ENCODE measurements at places on chromosomes 2 and 18. TPM values are rescaled to one million over a fixed set of nuclear protein-coding genes. Genes with fewer than 3 reads are reported as not detected.

Gene ANKRD30BL
- total RNA-seq = not detected

Gene ARHGAP15
- not detected for total RNA-seq

Gene GALR1
- 0.07 TPM for total RNA-seq

Gene STARD6
- total RNA-seq = not detected

Gene TRAPPC12
- total RNA-seq = 79.3 TPM

Gene SCG2
- total RNA-seq = 4.4 TPM

Gene SULT1C4
- total RNA-seq = 0.96 TPM

Gene PAX8
- total RNA-seq = not detected

Gene ABCG5
- not detected for total RNA-seq

Gene ANKRD62
- total RNA-seq = not detected

Gene CD8B2
- total RNA-seq = not detected

- no peak for DNase-seq
Measured at GRCh38 chr2:105515581-105516415, 116.9 kb upstream of the FHL2 start.

DNA sequence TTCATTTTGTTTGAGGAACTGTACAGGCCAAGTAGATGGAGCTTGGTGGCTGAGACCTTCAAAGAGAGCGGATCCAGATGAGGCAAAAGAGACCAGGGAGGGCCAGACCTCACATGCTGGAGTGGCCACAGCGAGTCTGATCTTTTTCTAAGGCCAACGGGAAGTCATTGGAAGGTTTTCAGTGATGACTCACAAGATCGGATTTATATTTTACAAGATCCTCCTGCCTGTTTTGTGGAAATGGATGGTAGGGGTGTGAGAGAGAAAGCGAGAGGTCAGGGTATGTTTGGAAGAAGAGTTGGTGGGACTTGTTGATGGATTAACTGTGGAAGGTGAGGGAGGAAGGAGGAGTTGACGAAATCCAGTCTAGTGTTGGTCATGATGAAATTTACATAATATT lies 44.6 kb upstream of the TUBA3D start:
- no peak for DNase-seq

DNA sequence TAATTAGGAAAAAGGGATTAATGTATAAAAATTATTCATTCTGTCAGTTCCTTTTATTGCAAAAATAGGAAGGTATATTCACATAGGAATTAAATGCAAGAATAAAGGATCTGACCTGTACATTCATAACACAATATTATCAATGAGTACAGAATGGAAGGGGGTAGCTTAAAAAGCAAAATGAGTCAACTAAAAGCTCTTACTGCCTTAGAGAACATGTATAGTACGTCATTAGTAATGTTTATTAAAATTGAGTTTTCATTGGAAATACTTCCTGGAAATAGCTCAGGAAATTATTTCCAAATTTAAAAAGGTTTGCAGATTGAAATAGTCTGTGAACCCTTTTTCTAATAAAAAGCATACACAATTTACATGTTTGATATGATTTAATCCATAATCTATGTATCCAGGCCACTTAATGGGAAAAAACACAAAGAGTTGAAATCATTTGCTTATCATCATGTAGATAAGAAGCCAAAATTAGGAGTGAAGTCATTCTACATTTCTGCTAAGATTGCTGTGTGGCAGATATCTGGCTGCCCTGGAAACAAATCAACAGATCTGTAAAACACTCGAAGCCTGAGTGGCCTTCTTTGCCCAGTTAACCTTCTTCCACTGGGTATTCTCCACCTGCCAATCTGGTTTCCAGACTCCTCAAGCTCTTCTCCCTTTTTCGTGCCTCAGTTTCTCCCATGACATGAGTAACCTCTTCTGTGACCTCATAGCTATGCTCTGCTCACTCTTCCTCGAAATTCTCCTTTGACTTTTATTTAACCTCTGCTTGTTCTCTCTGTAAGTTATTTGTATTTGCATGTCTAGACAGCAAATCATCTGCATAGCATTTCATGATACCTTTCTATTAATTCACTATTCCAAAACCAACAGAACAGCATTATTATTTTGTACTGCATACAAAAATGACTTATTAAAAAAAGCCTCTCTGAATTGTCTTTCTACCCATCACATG lies 181.2 kb upstream of the REV1 start:
- DNase-seq = no peak

- DNase-seq = no peak
Measured at GRCh38 chr2:232237464-232237863, 141.1 kb upstream of the ALPP start.

GRCh38 chr18:14922031-14922430 lies 174.1 kb downstream of the ANKRD30B start:
- no peak for DNase-seq

- DNase-seq = no peak
Measured at GRCh38 chr2:24123922-24124580, 782 bp downstream of the FAM228B start.

DNA sequence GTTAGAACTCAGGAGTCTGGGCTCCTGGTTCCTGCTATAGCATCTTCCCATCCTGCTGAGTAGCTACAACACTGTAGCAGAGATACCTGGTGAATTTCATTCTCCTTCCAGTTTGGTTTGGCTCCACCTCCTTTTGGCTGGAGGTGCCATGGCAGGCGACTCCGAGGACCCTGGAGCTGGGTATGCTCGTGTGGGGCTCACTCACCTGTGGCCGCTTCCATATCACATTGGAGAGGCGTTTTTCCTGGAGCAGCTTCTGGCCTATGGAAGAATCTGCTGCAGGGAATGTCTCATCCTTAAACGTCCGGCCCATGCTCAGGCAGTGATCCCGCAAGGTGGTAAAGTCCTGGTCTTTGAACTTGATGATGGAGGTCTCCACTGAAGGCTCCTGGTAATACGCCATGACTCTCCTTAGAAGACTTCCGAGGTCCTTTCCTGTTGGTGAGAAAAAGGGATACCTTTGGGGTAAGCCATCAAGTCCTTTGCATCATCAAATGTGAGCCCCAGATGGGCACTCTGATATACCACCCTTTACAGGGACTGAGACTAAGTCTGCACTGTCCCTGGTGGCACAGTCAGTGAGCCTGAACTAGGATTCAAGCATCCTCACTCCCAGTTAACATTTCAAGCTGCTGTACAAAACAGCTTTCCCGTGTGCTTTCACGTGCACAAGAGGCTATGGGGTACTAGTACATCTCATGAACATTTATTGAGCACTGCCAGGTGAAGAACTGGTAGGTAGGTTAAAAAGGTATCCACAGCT lies 20.1 kb downstream of the CAPN13 start:
- no peak for DNase-seq

DNA sequence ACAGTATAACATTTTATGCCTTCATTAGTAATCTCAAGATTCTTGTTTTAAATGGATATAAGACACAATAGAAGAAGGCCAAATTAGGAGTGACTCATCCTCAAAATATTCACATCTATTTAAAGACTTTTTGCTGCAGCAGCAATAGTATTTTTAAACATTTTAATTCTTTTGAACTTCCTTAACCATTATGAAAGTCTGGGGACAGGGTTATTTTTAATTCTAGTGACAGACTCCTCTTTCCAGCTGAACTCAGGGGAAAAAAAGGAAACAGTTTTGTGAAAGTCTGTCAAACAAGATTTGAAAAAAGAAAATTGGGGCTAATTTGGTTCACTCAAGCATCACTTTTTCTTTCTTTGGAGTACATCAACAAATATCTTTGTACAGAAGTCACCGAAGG lies 541.8 kb downstream of the NUP35 start:
- no peak for DNase-seq

- DNase-seq = no peak
Measured at GRCh38 chr18:3283253-3283863, 21.4 kb downstream of the MYL12B start.

DNA sequence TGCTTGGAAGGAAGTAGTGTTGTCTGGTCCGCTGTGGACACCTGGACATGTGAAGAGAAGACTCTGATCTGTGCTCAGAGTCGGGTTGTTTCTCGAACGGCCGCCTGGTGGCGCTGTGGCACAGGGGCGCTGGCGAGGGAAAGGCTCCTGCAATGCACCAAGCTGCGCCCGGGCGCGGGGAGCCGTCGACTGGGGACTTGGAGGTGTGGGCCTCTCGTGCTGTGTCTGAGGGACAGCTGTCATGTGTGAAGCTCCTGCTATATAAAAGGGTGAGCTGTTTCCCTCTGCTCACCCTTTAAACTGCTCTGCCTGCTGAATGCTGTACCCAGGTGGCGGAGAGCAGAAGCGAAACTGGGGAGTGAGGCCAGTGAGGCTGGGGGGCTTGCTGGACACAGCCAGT lies 44.0 kb downstream of the GNAL start:
- peak; percentile 83 for DNase-seq

DNA sequence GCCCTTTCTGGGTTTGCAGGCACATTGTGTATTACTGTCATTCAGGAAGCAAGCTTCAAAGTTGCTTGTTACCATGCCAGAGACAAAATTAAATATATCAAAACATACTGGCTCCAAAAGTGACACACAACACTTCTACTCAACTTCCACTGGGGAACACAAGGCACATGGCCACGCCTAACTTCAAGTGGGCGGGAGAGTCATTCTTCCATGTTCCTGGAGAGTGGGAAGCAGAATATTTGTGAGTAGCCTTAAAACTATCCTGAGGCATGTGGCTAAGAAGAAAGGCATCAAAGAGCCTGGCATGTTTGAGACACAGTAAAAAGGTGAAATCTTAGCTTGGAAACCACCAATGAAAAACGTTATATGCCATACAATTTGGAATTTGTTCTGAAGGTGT lies 90.5 kb upstream of the TACR1 start:
- DNase-seq = no peak

DNA sequence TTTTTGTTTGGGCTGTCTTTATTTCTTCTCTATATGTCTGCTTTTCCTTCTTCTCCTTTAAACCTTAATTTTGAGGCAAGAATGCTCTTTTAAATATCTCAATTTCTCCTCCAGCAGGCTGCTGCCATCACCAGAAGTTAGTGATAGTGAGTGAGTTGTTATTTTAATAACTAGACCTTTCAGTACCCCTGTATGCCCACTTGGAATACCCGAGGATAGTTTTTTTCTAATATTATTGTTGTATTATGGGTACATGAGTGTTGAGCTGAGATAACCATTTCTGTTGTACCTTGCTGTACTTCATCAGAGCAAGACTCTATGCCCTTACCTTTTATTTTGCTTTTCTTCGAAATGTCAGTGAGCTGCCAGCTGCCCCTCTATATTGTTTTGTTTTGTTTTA lies 50.1 kb downstream of the PPM1B start:
- no peak for DNase-seq

DNA sequence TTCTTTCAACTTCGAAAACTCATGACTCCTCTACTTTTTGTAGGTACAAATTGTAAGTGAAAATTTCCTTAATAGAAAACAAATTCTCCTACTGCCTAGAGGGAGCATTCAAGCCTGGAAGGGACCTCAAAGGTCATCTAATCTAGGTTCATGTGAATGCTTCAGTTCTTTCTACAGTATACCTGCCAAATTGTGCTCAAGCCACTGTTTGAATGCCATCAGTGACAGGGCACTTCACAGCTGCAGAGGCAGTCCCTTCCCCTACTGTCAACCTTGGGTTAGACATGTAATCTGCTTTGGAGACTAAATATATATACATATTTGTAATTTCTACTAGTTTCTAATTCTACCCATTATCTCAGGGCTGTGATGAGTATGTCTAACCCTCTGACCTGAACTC lies 681.3 kb upstream of the CDH2 start:
- no peak for DNase-seq

DNA sequence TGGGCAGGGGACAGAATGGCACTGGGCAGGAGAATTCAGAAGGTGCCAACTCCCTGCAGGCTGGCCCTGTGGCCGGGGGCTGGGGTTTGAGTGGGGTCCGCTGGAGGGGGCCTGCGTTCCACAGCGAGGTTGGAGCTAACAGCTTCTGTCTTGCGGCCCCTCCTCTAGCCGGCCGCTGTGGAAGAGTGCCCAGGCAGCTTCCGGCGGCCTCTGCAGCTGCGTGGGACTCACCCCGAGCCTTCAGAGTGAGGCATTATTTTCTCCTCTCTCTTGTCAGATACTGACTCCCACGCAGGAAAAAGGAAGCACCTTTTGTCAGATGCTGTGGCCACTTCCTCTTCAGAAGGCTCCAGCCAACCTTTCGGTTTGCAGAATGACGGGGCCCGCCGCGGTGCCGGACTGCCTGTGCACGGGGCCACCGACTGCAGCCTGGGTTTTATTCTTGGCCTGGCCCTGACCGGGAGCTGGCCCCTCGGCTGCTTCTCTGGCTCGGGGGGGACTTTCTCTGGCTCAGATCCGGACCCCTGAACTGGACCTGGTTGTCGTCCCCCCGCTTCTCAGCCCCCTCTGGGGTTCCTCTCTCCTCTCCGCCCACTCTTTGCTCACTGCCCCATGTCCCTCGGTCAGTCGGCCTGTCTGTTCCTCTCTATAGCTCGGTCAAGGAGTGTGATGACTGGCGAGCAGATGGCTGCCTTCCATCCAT lies 40.1 kb downstream of the ARHGAP25 start:
- DNase-seq = no peak

DNA sequence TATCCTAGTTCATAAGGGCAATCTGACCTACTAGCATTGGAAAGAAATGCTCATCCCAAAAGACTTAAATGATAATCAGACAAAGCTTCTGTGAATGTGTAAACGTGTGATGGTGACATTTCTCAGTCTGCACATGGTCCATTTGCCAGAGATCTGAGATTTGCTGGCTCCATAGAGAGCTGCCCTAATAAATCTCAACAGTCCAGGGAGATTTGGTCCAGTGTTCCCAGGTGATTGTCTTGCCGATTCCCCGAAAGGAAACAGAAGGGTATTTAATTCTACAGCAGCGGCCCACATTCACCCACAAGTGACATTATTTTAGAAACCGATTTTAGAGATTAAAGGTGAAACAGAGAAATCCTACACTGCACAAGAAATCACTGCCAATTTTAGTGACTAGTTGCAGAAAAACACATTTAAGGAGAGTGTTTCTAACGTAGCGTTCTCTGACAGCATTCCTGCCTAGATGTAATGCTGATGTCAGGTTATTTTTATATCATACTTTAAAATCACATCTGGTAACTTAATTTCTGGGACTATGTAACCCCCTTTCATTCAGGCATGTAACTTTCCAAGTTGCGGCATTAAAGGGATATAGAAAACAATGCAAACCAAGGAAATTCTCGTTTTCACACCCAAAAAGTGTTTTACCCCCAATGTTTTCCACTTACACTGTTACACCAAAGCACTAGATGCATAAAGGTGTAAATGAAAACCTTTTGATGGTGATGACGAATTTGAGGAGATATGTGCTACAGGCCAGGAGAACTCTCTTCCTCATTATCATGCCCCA lies 231.9 kb upstream of the FN1 start:
- no peak for DNase-seq

GRCh38 chr2:8569332-8569930 lies 112.4 kb upstream of the ID2 start:
- DNase-seq = peak; percentile 15

GRCh38 chr2:17780546-17780945 lies 26.6 kb downstream of the GEN1 start:
- DNase-seq = no peak

DNA sequence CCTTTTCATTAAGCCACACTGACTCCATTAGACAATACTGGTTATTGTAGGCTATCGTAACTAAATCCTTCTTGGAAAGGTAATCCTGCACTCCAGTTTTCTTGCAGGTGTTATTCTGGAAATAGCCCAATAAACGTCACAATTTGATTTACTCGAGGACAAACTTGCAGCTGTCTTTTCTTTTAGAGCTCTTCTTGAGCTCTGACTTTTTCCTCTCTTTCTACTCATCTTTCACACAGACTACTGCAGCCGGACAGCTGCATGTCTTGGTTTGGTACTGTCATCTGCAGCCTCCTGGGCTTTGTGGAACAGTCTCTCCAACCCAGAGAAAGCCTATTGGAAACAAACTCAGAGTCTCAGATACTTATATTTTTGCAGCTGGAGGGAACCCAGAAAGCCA lies 23.0 kb upstream of the MSGN1 start:
- DNase-seq = no peak

All from H9 (cell line).